ENCODE measurements at places on chromosomes 1 and 21. TPM values are rescaled to one million over a fixed set of nuclear protein-coding genes. Genes with fewer than 3 reads are reported as not detected.

DNA sequence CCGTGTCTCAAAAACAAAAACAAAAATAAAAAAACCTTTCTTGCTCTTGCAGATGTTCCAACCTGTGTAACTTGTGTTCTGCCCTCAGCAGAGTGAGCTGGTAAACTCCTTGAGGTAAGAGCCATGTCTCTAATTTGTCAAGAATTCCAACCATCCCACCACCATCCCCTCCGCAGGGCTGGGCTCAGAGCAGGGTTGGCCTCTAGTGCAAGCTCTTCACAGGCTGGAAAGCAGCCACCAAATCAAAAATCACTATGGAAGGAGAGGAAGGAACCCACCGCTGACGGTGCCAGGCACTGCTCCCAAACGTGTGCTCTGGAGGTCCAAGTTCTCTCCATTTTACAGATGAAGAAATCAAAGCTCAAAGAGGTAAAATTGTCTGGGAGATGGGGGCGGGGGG, 9.4 kb downstream of the PLEKHA6 start:
- no peak for DNase-seq

DNA sequence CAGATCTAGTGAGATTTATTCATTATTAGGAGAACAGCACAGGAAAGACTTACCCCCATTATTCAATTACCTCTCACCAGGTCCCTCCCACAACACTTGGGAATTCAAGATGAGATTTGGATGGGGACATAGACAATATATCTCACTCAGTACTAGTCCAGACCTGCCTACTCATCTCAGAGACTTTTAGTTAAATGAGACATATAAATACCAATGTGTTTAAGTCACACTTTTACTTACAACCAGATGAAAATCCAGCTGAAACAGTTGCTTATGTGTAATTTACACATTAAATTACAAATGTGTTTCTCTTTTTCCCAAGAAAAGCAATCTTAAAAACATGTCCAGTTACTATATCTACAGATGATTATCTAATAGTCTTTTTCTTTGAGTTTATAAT, 1145.6 kb downstream of the KCNT2 start:
- DNase-seq: no peak

DNA sequence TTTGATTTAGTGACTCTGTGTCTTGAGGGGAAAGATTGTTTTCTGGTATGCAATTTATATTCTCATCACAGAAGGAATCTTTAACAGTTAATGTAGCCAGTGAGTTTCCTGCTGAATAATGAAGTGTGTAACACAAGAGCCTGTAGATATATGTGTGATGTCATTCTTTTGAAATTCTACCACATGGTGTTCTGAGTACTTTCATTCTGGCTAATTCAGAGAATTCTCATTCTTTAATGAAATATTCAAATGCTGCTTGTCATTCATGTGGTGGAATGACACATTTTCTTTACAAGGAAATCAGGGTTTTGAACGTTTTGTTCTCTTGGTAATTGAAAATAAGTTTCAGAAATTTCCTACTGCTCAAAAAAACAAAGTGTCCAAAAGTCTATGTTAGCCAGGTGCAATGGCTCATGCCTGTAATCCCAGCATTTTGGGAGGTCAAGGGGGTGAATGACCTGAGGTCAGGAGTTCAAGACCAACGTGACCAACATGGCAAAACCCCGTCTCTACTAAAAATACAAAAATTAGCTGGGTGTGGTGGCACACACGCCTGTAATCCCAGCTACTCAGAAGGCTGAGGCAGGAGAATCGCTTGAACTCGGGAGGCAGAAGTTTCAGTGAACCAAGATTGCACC, 79.6 kb downstream of the MAP3K21 start:
- no peak for DNase-seq

GRCh38 chr1:40862008-40862863, at the start of gene CITED4:
Gene CITED4 (minus strand): TSS chr1:40862363. CDS start chr1:40862127, 236 bp downstream.
- DNase-seq: peak; percentile 93

GRCh38 chr1:7943251-7943650, 2.6 kb upstream of the TNFRSF9 start:
- no peak for DNase-seq

- no peak for DNase-seq
Observed at GRCh38 chr1:222042120-222042519, 300.2 kb upstream of the DUSP10 start.

DNA sequence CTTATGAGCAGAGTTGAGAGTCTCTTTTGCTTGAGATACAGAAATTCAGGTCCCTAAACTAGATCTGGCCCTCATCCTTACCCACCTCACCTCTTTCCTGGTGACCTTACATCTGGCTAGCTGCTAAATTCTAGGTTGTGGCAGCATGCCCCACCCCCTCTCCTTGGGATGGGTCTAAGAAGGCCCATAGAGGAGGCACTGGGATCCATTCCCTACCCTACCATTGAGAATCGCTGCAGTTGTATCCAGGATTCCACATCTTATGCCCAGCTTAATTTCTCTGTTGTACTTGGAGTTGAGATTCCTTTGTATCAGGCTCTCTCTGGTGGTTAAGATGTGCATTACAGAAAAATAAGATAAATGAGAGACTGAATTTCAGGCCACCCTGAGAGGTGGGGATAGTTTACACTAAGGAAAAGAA, 9.5 kb upstream of the TMEM39B start:
- no peak for DNase-seq

HES2 gene
- not detected for total RNA-seq

SLC1A7 gene
- total RNA-seq: not detected

Measured in omental fat pad (tissue), 4 donors.